ENCODE measurements at places on chromosomes 5 and 9.

DNA sequence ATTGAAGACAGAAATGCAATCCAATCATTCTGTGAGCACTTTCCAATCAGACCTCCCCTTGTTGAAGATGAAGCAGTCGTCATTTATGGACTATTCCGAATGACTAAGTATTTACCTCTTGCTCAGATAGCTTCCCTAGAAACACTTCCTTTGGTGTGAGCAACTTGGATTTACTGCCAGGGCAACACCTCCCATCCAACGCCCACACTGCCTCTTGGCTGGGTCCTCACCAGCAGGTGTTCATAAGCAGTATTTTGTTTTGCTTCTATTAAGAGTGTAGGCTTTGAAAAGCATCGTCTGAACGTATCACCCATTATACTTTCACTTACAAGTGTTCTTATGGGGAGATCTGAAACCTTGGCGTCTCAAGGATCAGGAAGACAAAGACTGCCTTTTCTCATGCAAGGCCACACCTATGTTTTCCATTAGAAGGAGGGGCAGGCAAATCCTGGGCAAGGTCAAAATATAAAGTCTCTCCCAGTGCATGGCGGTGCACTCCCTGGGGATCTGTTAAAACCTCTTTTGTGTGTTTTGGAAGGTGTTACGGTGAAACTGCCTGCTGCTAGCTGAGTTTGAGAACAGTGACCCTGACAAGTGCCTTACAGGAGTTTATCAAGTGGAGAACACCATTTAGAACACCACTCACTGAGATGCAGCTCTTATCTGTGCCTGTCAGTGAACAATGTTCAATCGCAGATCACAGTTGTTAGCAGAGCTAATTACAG is 10.6 kb upstream of the MARCHF3 start:
- DNase-seq = no peak

GRCh38 chr9:112550531-112550930 is 63.9 kb downstream of the KIAA1958 start:
- DNase-seq = no peak

DNA sequence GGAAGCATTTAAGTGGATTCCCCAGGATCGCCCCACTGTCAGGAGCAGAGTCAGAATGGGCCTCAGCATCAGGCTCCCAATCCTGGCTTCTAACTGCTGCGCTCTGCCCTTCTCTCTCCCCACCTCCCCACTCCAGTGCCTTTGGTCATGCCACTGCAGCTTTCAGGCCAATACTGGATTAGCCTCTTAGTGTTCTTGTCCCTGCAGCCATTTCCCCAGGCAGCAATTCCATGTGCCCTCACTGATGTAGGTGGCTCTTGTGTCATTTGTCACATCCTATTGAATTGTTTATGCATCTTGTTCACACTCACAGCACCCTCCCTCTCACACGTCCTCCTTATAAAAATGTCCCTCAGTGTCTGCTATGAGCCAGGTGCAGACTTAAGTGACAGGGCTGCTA is 544.2 kb upstream of the DAP start:
- no peak for DNase-seq

DNA sequence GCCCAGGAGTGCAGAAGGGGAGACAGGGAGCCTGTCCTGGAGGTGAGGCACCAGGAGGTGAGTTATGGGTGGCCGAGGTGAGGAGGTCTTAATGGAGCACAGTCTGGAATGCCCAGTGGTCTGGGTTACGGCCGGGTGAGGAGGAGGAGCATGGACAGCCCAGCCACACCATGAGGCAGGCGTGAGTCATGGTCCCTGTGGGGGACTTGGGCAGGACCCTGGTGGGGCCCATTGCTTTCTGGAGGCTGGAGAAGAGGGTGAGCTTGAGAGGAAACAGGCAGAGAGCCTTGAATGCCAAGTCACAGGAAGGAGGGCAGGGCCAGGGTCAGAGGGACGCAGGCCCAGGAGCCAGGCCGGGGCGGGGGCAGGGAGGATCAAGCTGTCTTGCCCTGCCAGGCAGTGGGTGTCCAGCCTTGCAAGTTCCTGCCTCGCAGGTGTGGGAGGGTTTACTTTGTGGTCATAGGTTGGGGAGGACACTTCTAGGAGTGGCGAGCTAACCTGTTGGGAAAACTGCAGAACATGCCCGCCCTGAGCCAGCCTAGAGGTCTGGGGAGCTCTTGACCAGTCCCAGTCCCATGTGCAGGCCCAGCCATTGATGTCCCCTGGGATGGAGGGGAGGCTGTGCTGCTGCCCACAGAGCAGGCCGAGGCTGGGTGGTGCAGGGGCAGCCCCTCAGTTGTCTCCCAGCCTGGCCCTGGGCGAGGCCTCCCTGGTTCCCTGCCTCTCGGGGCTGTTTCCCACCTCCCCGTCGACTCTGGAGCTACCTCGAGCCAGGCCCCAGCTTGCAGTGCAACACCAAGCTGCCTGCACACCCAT is 2.8 kb downstream of the CACNA1B start:
- DNase-seq = no peak

- no peak for DNase-seq
These were observed 72.2 kb downstream of the PIP5K1B start for GRCh38 chr9:68777070-68777763.

Data from iPS DF 6.9 (cell line).